ENCODE measurements at places on chromosomes 1 and 21.

DNA sequence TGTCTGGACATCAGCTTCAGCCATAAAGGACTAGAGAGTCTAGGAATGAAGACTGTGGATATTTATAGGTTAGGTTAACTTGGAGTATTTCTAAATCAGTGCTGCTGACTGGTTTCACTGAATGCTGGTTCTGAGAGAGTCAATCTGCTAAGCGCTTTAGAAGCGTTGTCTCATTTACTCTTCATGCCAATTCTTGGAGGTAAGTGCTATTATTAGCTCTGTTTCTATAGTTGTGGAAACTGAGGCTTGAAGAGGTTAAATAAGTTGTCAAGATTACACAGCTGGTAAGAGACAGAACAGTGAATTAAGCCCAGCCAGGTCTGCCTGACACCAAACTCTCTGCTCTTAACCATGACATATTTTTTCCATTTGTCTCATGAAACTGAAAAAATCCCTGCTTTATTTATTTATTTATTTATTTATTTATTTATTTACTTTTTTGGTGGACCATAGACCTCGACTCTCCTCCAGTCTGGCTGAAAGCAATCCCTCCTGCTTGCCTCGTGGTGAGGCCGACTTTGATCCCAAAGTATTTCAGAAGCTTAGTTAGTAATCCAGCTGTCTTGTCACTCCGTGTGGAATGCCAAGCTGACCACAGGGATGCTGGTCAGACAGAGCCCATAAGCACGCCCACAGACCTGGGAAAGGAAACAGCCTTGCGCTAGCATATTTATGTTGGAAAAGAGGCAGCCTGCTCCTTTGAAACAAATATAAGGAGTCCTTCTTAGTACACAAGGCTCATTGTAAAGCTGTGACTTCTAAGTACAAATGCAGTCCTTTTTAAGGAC, 16.9 kb downstream of the NTMT2 start:
- DNase-seq: no peak

GRCh38 chr1:35570589-35571137, 2.5 kb upstream of the TFAP2E start:
- no peak for DNase-seq

GRCh38 chr1:173297798-173298391, 90.8 kb upstream of the TNFSF4 start:
- DNase-seq: no peak

GRCh38 chr1:104768466-104768865, 1018.8 kb downstream of the AMY1C start:
- no peak for DNase-seq

DNA sequence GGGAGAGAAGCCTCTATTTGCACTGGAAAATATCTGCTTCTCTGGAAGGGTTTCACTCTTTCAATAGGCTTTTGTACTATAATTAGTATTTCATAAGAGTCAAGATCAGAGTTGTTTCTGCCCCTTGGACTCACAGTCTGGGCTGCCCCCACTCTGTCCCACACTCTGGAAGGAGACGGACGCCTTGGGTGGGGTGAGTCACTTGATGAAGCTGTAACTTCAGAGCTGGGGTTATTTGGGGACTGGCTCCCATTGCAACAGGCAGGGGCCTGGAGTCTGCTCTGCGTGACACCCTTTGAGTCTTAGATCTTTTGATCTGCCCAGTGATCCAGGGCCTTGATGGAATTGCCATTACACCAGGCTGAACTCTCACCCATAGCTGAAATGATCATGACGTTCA, 4.0 kb upstream of the KCNA10 start:
- no peak for DNase-seq

GRCh38 chr1:105492921-105493320, 1563.6 kb upstream of the PRMT6 start:
- no peak for DNase-seq

DNA sequence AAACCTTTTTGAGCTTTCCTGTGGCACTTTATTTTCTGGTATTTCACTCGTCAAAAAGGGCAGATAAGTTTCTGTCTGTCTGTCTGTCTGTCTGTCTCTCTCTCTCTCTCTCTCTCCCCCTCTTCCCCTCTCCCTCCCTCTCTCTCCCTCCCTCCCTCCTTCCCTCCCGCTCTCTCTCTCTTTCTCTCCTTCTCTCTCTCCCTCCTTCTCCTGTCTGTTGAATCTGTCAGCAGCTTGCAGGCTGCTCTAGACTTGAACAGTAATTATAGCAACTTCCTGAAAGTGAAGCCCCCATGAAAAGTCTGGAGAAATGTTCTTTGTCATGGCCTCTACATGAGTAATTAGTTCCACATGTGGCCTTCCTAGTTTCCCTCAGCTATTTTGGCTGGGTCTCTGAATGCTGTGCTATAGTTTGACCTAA, 275.2 kb upstream of the C1orf105 start:
- DNase-seq: no peak

GRCh38 chr1:182685215-182685614, 828 bp upstream of the RGS8 start:
- DNase-seq: no peak

- no peak for DNase-seq
These were observed 47.6 kb downstream of the SPSB1 start for GRCh38 chr1:9340172-9340854.

GRCh38 chr1:220796530-220796929, 9.8 kb downstream of the MTARC1 start:
- DNase-seq: no peak

- DNase-seq: no peak
These were observed 16.1 kb upstream of the ATP1B1 start for GRCh38 chr1:169090308-169090899.

- DNase-seq: no peak
These were observed 98.3 kb downstream of the ABCA4 start for GRCh38 chr1:94022471-94023189.

DNA sequence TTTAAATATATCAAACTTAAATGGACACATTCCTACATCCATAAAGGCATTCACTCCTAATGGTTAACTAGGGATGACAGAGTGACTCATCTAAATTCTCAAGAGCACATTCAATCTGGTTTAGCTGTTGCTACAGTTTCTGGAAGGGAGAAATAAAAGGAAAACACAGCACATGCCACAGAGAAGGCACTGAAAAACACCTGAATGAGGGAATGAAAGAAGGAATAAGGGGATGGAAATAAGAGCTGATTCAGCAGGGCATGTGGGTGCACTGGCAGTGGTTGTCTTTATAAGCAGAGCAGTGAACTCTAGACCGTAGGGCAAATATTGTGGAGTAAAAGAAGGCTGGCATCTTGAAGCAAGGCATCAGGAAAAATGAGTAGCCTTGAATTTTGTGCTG, 79.3 kb downstream of the LHX4 start:
- DNase-seq: no peak

DNA sequence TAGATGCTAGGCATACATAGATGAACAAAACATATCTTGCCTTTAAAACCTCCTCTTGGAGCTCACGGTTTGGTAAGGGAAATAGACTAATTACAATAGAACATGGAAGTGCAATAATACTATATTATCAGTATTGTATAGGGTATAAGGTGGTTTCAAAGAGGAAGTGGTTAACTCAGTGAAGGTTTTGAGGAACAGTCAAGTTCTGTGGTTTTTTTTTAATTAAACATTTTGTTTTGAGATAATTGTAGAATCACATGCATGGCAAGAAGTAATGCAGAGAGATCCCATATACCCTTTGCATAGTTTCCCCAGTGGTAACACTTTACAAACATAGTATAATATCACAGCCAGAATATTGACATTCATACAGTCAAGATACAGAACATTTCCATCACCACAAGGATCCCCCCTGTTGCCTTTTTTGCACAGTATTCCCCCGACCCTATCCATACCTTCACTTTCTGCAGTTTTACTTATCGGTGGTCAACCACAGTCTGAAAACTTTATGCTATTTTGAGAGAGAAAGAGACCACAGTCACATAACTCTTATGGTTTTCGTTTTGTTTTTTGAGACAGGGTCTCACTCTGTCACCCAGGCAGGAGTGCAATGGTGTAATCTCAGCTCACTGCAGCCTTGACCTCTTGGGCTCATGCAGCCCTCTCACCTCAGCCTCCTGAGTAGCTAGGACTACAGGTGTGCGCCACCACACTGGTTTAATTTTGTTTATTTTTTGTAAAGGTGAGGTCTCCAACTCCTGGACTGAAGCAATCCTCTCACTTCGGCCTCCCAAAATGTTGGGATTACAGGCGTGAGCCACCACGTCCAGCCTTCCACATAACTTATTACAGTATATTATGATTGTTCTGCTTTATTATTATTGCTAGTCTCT, 60.5 kb upstream of the KIAA1614 start:
- no peak for DNase-seq

GRCh38 chr1:117046781-117047180, 13.3 kb upstream of the TTF2 start:
- DNase-seq: no peak

- no peak for DNase-seq
These were observed 227.7 kb upstream of the SAMSN1 start for GRCh38 chr21:14773777-14774345.

All from COR-L47 (cell line).